ENCODE measurements at places on chromosomes 16 and 17.

DNA sequence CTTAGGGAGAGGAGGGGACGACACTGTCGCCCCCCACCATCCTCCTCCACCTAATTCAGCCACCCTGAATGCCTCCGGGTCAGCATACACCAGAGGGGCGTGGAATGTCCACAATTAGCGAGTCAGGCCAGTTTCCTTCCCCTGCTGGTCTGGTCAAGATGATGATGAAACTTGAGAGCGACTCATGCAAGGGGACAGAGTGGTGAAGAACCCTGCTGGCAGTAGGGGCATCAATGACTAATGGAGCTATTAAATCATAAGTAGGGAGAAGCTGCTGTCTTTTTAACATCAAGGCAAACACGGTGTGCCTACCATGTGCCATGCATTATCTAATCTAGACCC is 7.2 kb downstream of the SPACA3 start:
- no peak for DNase-seq

- DNase-seq: no peak
Measured at GRCh38 chr16:1800701-1801100, 7.2 kb upstream of the IGFALS start.

- DNase-seq: no peak
Measured at GRCh38 chr17:79987935-79988184, 47.8 kb downstream of the TBC1D16 start.

- no peak for DNase-seq
Measured at GRCh38 chr16:71552698-71553503, 24.0 kb downstream of the TAT start.

GRCh38 chr17:65259696-65260485 is 122.7 kb downstream of the RGS9 start:
- no peak for DNase-seq

DNA sequence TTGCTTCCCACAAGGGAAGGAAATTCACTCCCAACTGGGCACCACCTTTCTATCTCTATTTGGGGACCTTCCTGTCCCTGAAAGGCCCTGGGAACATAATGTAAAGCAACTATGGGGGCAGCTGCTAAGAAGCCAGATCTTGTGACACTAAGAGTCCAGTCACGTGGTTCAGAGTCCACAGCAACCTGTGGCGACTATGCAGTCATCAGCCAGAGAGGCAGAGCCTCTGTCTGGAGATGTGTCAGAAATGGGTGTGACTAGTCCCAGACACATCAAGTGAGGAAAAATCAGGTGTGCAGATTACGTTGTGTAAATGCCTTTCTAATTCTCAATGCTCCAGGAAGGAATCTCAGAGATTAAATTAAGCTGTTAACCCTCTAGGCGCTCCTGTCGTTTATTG is 26.6 kb upstream of the SKAP1 start:
- no peak for DNase-seq

All from stimulated activated CD8-positive, alpha-beta memory T cell treated with anti-CD3 and anti-CD28 coated beads, Interleukin-4, amount 100 ng/mL, for 1 hour (primary cell).